ENCODE measurements at places on chromosomes 1 and 21.

GRCh38 chr1:51839094-51839493, 39.4 kb downstream of the NRDC start:
- DNase-seq: no peak

DNA sequence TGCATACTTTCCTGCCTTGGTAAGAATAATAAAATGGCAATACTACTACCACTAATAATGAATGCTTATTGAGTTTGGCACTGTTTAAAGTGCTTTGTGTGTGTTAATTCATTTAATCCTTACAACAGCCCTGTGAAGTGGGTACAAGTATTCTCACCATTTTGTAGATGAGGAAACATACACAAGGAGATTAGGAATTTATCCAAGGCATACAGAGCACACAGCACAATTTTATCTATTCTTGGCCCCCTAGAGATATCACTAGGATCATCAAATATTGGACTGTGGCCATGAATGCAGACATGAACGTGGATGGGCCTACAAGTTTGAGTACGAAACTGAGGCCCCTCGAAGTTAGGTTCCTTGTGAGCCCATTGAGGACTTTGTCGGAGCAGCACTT, 39.5 kb downstream of the TENT5C start:
- DNase-seq: no peak

GRCh38 chr1:174942547-174943255, 57.0 kb upstream of the CACYBP start:
- DNase-seq: no peak

- DNase-seq: no peak
Observed at GRCh38 chr1:68015971-68016370, 34.5 kb downstream of the DIRAS3 start.

DNA sequence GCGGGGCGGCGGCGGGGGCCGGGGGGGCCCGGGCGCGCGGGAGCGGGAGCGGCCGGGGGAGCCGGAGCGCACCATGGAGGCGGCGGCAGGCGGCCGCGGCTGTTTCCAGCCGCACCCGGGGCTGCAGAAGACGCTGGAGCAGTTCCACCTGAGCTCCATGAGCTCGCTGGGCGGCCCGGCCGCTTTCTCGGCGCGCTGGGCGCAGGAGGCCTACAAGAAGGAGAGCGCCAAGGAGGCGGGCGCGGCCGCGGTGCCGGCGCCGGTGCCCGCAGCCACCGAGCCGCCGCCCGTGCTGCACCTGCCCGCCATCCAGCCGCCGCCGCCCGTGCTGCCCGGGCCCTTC, 546 bp downstream of the SKI start:
- DNase-seq: no peak

- no peak for DNase-seq
Observed at GRCh38 chr1:185376288-185376687, 59.2 kb upstream of the IVNS1ABP start.

Measured in stimulated activated CD8-positive, alpha-beta memory T cell treated with anti-CD3 and anti-CD28 coated beads, Interleukin-15, amount 100 ng/mL, for 1 hour (primary cell).